ENCODE measurements at places on chromosomes 3 and 15.

- no peak for DNase-seq
These were observed 3.0 kb upstream of the HDGFL3 start for GRCh38 chr15:83210619-83211018.

GRCh38 chr3:38586546-38587520 lies 62.7 kb downstream of the SCN5A start:
- DNase-seq = no peak

DNA sequence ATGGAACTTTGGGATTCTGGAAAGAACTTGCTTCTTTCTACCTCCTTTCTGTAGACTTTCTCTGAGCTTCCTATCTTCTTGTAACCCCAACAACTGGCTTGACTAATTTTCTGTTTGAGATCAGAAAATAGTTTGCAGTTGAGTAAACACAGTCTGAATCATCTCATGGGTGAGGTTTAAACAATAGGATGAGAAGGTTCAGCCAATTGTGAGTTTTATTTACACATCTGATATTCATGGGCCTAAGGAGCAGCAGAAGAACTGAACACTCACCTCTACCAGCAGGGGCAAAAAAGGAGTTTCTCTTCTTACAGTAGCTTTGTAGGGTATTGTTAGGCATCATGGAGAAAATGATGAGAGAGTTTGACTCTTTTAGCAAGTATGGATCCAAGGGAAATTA lies 54.2 kb downstream of the DTWD1 start:
- DNase-seq = no peak

- DNase-seq = no peak
These were observed 55.6 kb downstream of the ARNT2 start for GRCh38 chr15:80459818-80460217.

DNA sequence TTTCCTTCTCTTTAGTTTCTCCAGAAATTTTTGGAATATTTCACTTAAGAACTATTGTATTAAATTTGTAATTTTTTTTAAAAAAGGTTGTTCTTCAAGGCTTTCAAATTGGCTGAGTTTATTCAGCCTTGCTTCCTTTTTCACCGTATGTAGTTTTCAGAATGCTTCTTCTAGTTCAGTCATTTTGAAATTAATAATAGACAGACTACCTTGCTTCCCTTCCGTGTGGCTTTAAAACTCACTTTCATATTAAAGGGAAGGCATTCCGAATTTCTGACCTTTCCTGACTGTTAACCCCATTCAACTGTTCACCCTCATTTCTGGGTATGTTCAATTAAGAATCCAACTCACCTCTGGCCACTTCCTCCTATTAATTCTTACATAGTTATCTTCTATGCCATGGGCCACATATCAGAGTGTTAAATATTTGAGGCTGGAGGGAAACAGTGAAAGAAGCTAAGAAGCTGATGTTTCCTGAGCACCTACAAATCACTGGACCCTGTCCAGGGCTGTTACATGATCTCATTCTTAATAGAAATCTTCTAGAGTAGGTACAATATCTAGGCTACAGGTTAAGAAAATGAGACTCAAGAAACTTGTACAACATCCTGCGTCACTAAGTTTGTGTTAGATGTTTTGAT lies 237.5 kb downstream of the P3H2 start:
- DNase-seq = no peak

DNA sequence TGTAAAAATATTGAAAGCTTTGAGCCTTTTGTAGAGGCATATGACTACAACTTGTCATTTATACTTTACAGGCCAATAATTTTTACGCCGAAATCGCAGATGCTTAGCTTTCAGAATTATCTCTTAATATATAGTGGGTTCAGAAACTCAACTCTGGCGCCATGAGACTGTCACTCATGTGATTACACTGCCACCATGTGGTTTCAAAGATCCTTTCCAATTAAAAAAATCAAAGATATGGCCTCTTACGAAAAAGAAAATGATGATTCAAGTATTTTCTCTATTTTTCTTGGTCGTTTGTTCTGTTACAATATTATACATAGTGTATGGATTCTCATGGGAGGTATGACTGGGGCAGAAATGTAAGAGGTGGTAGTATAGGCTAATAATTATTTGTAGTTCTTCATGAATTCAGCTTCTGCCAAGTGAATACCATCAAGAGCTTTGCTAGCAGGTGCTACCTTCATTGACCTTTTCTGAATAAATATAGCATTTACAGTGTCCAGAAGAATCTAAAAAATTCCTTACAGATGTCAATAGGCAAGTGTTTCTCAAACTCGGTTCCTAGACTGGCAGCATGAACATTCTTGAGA lies 751.7 kb upstream of the GOLIM4 start:
- DNase-seq = no peak

DNA sequence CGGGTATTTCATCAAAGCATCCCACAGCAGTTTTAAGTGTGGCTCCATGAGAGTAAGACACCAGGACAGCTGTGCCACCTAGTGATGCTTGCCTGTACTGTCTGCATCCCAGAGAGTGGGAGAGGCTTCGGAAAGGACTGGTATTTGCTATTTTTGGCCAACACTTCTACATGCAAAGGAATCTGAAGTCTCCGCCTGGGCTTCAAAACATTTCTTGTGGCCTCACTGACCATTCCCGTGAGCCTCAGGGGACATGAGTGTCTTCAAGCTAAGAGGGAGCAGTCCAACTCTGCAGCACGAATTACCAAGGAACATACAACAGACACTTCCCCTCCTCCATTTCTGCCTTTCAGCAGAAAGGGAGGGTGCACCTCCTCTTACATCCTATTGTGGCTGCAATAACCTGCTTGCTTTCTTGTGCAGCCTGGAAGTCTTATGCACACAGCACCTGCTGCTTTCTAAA lies 177.5 kb downstream of the RORA start:
- DNase-seq = no peak

GRCh38 chr3:182484682-182485081 lies 308.6 kb upstream of the ATP11B start:
- no peak for DNase-seq

DNA sequence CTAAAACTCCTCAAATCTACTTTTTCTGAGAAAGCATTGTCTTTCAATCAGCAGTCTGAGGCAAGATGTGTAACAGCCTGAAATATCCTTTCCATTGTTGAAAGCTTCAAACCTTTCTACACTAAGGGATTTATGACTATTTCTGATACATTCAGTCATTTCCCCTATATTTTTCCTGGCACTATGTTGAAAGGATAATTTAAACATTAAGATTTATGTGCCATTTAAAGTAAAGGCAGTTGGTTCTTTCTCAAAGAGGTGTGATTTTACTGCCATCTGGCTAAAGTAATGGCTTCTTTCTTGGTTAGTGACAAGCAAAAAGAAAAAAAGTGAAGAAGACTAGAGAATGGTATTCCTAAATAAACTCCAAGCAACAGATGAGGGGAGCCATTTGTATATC lies 249.6 kb upstream of the COL8A1 start:
- no peak for DNase-seq

- DNase-seq = no peak
These were observed 115.8 kb downstream of the LRIG1 start for GRCh38 chr3:66385066-66385465.

GRCh38 chr15:58864602-58865424 lies 68.7 kb downstream of the SLTM start:
- no peak for DNase-seq

- no peak for DNase-seq
These were observed 8.5 kb downstream of the PDIA5 start for GRCh38 chr3:123075359-123075758.

- DNase-seq = no peak
These were observed 354.3 kb upstream of the TRIM42 start for GRCh38 chr3:140323561-140323960.

DNA sequence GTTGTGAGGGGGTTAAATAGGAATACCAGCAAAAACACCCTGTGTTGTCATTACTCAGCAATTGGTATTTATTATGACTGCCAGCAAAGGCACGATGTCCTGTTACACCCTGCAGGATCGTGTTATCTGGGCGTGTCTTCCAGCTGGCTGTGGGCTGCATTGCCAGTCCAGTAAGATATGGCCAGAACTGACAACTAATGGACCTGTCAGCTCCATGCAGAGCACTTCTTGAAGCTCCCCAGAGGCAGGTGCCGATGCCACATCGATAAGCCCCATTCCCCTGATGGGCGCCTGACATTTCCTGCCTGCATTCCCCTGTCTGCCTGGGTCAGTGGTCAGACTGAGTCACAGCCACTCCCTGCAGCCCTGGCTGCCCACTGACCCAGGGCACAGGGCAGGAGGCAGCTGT lies 79.7 kb upstream of the RASGRF1 start:
- DNase-seq = no peak

DNA sequence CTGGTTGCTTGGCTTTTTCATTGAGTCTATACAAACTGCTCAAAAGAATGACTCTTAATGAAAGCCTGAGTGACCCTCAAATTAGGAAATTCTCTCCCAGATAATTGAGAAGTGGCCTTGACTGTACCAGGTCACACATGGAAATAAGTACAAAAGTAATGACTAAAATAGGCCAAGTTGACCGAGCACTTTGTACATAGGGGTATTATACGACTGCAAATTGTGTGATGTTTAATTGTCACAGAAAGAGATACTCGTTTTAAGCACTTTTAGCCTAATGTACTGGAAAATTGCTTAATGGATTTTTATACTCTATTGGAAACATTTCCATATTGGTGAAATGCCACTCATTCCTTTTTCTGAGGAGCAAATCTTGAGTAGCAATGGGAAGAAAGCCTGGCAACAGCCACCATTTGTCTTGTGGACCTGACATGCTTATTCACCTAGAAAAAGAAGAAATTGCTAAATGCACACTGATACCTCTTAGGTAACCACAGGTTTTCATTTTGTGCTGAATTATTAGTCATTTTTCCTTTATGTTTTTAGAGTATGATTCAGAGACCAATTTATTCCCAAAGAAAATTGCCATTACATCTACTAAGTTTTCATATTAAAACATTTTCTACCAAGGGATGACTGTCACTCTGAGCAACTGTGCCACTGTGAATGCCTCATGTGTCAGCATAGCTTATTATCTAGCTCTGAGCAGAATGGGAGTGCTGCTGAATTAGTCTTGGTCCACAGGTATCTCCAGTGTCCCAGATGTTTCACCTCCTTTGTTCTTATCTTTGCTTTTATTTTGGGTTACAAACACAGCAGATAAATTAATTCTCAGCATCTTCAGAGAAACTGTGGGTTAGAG lies 8.9 kb upstream of the PXK start:
- no peak for DNase-seq

GRCh38 chr3:120802916-120803315 lies 60.4 kb downstream of the GTF2E1 start:
- no peak for DNase-seq

DNA sequence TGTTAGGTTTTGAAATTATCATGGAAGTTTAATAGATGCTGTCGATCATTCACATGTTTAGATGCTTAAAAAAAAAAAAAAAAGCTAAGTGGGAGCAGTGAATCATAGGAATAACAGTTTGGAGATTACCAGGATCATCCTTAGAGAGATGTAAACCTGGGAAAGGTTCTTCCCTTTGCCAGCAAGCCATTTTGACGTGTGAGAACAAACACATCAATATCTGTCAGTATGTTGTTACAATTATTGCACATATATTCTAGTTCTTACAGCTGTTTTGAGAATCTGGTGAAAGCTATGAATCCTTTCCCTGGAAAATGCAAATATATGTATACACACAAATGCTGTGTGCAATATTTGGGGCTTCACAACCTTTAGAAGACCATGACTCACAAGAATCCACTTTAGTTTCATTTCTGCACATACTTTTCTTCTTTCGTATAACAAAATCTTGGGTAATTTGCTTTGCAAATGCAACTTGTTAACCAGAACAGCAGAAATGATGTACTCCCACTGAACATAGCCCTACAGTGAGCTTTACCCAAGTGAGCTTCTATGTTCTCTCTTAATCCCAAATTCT lies 12.0 kb downstream of the NFKBIZ start:
- DNase-seq = no peak

DNA sequence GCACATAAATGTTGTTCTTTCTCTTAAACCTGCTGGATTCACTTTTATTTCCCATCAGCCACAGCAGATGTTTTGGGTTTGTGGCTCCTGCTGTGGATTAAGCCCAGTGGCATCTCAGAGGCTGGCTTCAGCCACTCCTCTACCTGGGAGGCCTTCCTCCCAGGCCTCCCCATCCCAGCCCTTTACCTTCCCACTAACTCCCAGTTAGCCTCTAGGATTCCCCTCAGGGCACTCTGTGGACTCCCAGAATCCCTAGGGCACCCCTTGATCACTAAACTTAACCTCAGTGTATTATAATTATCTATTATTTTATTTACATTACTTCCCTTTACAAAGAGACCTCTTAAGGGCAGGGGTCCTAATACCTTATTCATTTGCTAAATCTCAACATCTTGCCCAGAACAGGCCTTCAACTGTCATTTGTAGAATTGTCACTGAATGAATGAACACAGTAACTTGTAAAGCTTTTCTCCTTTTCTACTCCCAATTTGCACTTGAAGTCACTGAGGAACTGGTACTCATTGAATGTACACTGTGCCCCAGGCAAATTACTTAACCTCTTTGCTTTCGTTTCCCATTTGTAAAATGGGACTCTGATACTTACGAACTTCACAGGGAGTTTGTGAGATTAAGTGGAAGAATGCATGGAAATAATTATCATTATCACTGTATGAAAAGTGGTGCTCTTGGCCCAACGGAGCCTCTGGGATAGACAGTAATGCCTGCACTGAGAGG lies 8.3 kb downstream of the CCDC13 start:
- no peak for DNase-seq

DNA sequence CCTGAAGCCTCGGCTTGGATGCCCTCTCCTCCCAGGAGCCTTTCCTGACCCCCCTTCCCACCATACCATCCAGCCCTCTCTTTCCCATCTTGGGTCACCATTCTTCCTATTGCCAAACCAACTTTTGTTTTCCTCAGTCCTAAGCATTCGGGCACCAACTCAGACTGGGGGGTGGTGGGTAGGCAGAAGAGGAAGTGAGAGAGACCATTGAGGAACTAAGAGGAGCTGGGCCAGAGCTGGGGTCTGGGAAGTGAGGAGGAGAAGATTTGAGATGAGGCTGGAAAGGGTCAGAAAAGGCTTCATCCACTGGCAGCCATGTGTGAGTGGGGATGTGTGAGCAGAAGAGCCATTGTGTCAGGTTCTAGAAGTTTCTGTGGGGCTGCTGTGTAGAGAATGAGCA lies 37.7 kb downstream of the TKT start:
- no peak for DNase-seq
